Right cardiac atrium (tissue), 5 donors: ENCODE measurements at places on chromosomes 4 and X.

- peak; percentile 49 for DNase-seq
These were observed 31.6 kb upstream of the NAP1L5 start for GRCh38 chr4:88729146-88729760.

- DNase-seq = no peak
These were observed 3.1 kb downstream of the BMP2K start for GRCh38 chr4:78779280-78779679.

GRCh38 chrX:13699183-13699826, 10.4 kb downstream of the RAB9A start:
- peak; percentile 22 for DNase-seq

DNA sequence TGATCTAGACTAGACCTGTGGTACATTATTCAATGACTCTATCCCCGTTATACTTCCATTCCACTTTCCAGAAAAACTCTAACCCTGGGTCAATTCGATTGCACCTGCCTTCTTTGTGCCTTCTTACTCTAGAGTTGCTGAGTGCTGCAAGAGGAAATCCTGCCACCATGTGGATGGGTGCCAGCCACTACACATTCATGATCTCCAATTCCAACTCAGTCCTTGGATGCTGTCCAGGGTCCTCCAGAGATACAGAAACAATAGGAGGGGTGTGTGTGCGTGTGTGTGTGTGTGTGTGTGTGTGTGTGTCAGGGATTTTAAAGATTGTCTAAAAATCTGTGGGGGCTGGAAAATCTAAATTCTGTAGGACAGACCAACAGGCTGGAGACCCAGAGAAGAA, 42.9 kb upstream of the INTS6L start:
- peak; percentile 64 for DNase-seq

GRCh38 chr4:184587701-184588100, 61.5 kb downstream of the CASP3 start:
- no peak for DNase-seq

- DNase-seq = no peak
These were observed 209.1 kb upstream of the FAT1 start for GRCh38 chr4:186932631-186933187.

DNA sequence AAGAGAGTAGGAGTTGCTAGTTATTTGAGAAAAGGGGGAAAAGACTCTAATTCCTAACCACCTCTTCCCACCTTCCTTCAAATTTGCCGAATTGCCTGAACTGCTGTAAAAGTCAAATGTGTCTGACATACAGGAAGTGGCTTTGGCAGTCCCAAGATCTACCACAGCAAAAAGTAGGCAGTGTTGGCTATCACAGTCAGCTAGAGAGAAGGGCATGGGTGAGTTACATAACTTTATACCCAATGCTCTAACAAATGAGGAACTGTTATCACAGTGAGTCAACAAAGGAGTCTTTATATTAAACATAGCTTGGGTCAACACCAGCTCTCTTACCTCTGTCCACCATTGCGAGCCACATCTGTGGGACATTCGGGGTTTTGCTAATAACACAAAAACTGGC, 2.4 kb upstream of the MBNL3 start:
- no peak for DNase-seq

GRCh38 chr4:104490096-104490769, 4.5 kb downstream of the CXXC4 start:
- peak; percentile 32 for DNase-seq

DNA sequence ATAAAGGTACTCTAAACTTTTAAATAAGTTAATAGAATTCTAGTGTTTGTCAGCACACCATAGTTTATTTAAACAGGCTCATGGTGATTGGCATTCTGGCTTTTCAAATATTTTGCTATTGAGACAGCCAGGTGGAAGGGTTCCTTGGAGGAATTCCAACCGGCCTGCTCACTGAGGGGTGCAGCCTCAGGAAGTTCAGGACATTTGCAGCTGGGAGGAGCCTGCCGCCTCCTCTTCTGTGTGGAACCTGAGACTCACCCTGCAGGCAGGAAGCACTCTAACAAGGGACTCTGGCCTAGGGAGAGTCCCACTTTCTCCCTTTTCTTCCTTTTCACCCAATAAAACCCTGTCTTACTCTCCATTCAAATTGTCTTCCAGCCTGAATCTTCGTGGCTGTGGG, 1328.0 kb downstream of the FSTL5 start:
- DNase-seq = no peak

GRCh38 chr4:182063651-182064050, 179.6 kb upstream of the TENM3 start:
- no peak for DNase-seq

DNA sequence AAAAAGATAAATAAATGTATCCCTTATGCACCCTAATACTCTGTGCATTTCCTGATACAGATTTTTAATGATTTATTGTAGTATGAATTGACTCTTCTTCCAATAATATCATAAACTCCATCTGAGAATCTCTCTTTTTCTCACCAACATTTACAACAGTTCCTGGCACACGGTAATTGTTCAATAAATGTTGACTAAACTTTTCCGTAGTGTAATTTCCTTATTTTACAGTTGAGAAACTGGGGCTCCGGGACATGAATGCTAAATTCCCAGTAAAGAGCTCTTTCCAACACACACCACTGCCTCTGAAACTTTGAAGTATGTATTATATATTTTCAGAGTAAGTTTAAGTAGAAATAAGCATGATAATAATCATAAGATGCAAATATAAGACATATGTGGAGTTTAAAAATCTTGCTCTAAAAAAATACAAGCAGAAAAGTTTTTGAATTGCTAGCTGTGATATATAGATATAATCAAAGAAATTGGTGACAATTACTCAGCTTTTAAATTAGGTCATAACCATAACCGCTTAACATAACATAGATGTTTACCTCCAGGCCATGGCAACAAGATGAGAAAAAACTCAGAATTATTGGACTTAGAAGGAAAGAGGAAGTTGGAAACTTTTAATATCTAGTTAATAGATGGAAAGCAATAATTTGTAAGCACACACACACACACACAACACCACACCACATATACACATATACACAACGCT, 28.2 kb upstream of the ANTXR2 start:
- DNase-seq = no peak

- no peak for DNase-seq
These were observed 552.3 kb downstream of the PCDH7 start for GRCh38 chr4:31272331-31273061.

DNA sequence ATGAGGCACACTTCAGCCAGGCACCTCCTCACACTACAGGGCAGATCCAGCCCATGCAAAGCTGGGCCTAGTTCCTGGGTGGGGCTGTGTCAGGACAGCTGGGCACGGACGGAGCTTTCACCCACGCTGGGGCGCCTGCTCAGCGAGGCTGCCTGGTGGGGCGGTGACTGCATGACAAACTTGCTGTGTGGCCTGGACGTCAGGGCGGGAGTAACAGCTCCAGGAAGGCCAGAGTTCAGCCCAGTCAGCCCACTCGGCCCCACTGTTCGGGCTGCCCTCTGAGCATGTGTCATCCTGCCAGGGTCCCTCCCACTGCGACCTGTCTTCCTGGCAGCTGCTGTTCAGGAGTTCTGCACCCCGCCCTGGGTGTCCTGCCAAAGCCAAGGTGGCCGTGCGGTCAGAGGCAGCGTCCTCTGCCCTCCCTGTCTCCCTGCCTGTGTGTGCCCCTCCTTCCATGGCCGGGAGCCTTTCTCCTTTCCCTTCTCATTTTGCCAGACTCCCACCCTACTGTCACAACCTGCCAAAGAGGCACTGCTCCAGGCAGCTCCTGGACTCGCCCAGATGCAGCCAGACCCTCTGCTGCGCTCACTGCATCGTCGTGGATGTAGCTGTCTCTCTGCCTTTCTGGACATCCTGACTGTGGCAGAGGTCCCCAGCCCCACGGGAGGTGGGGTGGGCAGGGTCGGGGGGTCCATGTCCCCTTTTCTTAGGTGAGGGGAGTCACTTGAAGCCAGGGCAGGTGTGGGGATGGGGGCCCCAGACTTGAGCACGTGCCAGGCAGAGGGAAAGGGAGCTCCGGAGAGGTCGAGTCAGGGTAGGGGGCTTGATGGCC, 33.0 kb upstream of the KIAA0232 start:
- peak; percentile 88 for DNase-seq

DNA sequence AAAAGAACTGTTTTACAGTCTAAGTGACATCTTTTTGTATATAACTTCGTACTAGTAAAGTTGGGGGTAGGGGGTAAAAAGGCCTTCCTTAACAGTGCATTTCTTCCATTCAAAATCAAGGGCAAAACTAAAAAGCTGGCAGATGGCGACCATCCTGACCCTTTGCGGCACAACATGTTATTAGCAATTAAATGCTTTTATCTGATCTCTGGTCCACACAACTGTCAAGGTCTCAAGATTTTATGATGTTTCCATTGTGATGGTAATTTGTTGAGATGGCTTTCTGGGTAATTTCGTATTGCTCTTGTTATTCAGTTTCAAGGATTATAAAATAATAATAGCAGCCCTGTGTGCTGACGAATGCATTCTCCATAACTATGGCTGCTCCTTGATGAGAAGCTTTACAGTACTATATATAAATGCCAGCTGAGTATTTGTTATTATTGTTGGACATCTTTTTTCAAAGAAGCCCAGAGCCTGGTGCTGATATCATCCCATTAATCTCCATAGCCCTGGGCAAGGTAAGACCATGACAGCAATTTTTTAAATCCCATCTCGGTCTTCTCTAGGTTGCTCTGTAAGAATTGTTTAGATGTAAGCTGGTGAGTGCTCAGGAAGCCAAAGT, 89.5 kb downstream of the CBR4 start:
- no peak for DNase-seq

DNA sequence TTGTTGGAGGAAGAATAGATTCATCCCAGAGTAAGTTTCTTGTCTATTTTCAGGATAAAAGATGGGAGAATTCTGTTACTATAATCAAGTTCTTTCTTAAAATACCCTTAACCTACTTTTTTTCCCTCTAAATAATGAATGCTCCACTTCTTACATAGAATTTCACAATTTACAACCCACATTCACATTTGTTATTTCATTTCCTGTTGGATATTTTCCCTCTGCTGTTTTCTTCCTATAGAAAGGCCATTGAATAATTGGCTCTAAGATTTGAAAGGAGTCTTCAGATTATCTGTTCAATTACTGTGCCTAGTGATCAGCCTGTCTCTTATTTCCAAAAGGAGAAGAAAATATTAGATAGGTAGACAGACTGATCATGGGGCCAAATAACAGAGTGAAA, 79.7 kb downstream of the CPE start:
- DNase-seq = no peak

DNA sequence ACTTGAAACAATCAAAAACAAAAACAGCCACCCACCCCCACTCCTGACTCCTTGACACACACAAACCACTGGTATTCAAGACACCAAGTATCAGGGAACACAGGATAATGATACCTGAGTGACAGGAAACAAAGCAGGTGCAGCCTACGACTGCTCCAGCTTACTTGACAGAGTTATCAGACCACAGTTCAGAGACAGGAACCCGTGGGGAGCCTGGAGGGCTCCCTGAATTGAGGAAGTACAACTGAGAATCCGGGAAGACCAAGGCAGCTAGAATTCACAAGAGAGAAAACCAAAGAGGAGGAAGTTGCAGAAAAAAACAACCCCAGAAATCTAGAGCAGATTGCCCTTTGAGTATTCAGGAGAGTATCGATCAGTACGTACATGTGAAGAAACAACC, 20.5 kb downstream of the COMMD8 start:
- no peak for DNase-seq

DNA sequence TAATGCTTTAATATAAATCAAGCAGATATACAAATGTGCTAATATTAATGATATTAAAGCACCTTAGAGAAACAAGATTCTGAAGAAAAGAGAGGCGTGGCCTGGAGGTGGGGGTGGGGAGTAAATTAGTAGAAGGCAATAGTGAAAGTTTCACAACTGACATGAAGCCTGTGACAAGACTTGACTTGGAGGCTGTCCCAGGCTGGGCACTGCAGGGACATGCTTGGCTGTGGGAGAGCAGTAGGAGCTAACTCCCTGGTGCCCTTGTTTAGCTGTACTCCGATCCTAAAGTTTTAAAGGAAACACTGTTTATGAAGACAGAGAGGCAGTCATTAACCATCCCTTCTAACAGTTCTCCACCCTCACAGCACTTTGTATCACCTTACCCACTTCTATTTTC, 239.0 kb upstream of the MAB21L2 start:
- DNase-seq = peak; percentile 72

GRCh38 chr4:172822331-172822730, 346.3 kb upstream of the GALNT7 start:
- DNase-seq = no peak

DNA sequence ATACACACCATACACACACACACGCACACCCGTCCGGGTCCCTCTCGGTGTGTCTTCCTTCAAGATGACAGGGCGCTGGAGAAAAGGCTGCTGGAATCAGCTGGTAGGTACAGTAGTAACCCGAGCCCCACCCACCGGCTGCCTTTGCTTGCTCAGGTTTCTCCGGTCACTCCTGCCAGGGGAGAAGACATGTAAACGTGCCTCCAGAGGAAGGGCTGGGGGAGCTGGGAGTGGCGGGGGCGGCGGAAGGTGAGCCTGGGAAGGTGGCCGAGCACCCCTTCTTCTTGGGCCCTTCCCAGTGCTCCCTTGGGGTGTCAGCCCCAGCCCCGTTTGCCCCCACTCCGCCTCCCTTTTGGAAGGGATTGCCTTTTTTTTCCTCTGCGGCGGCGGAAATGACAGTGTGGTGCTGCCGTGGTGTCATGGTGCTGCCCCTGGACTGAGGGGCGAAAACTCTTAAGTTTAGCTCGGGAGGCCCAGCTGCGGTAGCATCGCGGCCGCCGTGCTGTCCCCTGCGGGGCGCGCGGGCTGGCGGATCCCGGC, at the start of gene MID2:
Gene MID2, plus strand, starts transcription at position 169 of the 540 bp plus-strand sequence. CDS start 561 bp downstream, outside the sequence.
- DNase-seq = peak; percentile 46

DNA sequence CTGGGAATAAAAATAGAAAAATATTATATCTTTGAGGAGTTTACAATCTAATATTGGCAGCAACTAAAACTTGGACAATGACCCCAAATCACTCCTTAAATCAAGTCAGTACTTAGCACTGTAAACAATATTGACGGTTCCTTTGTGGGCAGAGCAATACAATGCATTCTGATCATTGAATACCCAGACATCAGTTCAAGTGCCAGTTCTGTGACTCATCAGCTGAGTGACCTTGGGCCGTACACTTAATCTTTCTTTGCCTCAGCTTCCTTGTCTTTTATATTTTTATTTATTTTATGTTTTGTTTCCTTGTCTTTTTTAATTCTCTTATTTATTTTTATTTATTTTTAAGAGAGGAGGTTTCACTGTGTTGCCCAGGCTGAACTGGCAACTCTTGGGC, 112.2 kb upstream of the ANXA3 start:
- DNase-seq = no peak

- DNase-seq = peak; percentile 44
These were observed 41.0 kb upstream of the SH3RF1 start for GRCh38 chr4:169311643-169312365.

- no peak for DNase-seq
These were observed 273.2 kb downstream of the EVC2 start for GRCh38 chr4:5435201-5435600.
